ENCODE measurements at places on chromosomes 5 and 9. TPM values are rescaled to one million over a fixed set of nuclear protein-coding genes. Genes with fewer than 3 reads are reported as not detected.
A peak's percentile ranks its signal among the peaks of the same experiment; 100 is the strongest.

- no peak for DNase-seq
These were observed 32.4 kb upstream of the GAS1 start for GRCh38 chr9:86979657-86980056.

The KYAT1 gene
- 17.0 TPM for total RNA-seq

DNA sequence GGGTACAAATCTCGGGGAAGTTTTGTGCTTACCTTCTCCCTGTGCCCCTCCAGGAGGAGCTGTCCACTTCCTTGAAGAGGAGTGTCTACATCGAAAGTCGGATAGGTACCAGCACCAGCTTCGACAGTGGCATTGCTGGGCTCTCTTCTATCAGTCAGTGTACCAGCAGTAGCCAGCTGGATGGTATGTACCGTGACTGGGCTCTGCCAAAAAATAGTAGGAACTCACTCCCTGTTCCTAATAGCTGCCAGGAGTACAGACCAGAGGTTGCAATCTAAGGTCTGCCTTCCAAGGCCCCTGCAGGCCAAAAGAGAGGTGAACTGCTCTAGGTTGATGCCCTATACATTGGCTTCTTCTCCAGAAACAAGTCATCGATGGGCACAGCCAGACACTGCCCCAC is 3.9 kb downstream of the KIF20A start:
- DNase-seq = no peak

DNA sequence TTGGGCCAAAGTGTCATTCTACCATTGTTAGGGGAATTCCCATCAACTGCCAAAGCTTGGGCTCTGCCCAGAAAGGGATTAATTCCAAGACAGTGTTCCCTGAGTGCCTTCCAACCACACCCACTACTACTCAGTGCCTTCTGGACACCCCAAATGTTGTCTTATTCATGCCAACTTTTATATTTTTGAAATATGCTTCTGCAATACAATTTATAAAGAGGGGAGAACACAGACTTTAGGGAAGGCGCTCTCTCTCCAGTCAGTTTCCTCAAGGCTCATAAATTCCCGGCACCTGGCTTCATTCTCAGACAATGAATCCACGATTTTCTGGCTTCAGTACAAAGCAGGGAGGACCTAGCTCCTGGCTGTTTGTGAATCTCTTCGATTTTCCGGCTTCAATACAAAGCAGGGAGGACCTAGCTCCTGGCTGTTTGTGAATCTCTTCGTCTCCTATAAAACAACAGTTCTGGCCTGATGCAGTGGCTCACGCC is 120.1 kb upstream of the MYO10 start:
- no peak for DNase-seq

DNA sequence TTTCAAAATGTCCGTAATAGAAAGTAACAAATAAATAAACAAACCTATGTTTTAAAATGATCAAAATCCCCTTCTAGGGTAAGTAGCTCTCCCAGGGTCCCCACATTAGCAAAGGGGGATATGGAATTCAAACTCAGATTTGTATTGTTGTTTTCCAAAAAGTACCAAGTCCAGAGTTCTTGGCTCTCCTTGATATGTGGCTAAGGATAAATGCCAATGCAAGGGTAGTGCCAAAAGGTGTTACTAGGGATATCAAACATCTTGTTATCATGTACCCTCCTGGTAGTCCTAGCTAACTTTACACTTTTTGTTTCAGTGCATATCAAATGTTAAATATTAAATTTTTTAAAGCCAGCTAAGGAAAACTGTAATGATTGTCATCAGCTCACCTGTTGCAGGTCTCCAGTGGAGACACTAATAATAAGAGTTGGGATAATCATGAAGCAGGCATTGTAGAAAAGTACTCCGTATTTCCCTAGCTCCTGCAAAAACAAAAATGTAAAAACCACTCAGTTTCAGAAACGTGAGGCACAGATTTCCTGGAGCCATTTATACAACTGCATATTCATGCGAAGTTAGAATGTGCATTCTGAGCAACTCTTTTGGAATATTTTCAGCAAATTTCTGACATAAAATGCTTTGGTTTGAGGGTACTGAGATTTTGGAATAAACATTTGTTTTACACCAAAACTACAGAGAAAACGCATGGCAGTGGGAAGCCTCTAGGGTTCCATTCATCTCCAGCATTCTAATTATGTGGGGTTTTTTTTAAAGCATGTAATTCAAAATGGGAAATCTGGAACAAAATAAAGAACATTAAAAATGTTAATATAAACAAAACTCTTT is 39.8 kb downstream of the SLC35D2 start:
- DNase-seq = no peak

DNA sequence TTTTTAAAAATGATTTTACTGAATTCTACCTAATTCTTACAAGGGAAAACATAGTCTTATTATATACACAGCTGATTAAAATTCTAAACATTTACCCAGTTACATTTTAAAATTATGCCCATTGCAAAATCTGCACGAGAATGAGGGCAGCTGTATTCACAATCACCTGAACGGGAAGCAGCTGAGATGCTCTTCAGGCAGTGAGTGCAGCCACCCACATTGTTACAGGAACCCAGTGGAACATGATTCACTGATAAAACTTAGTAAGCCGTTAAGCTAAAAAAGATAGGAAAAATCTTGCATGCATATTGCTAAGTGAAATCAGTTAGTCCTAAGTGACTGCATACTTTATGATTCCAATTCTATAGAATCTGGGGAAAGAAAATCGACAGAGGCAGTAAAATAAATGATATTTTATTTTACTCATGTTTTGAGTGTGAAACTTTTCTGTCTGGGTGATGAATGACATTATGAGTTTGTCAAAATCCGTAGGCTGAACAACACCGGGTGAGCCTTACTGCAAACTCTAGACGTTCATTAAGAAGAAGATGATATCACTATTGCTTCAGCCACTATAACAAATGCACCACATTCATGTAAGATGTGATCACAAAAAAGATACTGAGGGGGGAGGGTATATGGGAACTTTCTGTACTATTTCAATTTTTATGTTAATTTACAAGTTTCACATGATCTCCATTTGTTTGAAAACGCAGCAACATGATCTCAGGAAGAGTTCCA is 39.1 kb upstream of the FLT4 start:
- DNase-seq = peak; percentile 45

DNA sequence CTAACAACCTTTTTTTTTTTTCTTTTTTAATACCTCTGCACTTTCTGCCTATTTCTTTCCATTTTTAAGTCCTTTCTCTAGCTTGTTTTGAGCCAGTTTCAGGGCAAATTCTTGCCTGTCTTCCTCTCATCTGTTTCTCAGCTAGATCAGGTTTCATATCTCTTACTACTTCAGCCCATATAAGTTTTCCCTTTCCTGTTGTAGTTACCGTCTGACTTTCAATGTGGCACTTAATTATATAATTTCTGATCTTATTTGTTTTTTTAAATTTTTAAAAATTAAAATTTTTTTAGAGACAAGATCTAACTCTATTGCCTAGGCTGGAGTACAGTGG is 104.7 kb upstream of the ELL2 start:
- no peak for DNase-seq

GRCh38 chr9:33480976-33481375 is 7.3 kb upstream of the NOL6 start:
- DNase-seq = no peak

The LCN1 gene
- total RNA-seq = not detected

The FAT2 gene
- total RNA-seq = not detected

GRCh38 chr9:115591584-115591984 is 473.6 kb upstream of the TNC start:
- peak; percentile 7 for DNase-seq

- no peak for DNase-seq
These were observed 301.3 kb downstream of the PARP8 start for GRCh38 chr5:50967563-50968355.

The PCDHGA12 gene
- total RNA-seq = not detected

The ACOT12 gene
- not detected for total RNA-seq

- DNase-seq = no peak
These were observed 33.4 kb downstream of the POLK start for GRCh38 chr5:75545131-75545530.

DNA sequence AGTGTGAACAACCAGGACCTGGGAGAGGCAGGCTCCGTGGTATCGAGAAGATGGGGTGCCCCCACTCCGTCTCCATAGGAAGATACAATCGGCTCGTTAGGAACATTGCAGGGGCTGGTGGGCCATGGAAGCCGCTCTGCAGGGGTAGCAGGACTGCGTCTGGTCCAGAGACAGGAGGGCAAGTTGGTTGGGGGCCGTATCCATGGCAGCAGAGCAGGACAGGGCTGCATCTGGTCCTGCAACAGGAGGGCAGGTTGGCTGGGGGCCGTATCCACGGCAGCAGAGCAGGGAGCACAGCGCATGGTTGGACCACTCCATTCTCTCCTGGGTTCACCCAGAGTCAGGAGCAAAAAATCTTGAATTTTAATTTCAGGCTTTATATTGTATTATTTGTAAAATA is 98.2 kb downstream of the ANKRD33B start:
- no peak for DNase-seq

The PCDHGA1 gene
- not detected for total RNA-seq

Data from activated CD8-positive, alpha-beta T cell treated with anti-CD3 and anti-CD28 coated beads for 36 hours (primary cell).